ENCODE measurements at places on chromosomes 6 and 20.

GRCh38 chr6:33336495-33336894 lies 19.0 kb upstream of the ZBTB22 start:
- DNase-seq, result no peak

DNA sequence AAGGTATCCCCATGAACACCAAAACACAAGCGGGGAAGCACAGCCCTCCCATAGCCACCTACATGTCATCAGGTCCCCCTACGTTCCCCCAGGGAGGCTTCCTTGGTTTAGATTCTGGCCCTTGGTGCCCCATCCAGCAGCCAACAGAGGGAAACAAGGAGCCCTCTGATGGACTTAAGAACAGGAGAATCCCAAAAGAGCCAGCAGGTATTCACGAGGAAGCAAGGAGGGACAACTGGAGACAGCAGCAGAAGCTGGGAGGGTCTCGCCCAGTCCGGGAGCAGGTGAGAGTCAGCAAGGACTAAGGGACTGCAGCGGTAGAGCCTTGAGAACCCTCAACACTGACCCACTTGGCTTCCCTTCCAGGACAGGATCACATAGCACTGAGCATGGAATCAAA lies 58.4 kb upstream of the TOP1 start:
- DNase-seq, result no peak

DNA sequence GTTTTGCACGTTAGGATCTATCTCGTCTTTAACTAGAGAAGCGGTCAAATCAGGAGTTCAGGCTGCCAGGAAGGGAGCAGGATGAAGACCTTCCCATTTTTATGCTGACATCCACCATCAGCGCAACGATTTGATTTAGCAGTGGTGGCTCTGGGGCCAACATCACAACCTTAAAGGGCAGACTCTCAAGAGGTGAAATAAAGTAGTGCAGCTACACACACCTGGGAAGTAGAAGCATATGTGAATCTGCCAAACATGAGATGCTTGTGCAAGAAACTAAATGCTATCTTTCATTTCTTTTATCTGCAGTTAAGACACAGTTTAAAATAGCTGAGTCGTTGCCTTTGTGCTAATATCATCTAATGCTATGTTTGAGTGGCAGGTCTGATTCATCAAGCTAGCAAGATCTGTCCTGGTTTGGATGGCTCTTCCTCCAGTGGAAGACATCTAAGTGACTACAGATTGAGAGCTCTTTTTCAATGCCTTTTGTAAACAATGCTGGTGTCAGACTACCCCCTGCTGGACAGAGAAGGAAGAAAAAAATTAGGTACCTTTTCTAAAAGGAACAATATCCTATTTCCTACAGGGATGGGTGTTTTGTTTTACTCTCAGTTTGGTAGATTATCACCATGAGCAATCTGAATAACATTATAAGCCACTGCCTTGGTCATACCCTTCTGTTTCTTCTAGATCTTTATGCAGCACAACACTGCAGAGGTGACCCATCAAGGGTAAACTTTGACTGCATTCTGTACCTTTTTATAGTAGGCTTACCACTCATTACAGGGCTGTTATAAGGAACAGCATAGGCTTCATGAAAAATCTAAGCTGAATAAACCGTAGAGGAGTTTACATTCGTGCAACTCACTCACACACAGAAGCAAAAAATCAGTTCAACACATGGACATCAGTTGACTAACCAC lies 171.6 kb upstream of the FBXL4 start:
- peak; percentile 73 for DNase-seq

DNA sequence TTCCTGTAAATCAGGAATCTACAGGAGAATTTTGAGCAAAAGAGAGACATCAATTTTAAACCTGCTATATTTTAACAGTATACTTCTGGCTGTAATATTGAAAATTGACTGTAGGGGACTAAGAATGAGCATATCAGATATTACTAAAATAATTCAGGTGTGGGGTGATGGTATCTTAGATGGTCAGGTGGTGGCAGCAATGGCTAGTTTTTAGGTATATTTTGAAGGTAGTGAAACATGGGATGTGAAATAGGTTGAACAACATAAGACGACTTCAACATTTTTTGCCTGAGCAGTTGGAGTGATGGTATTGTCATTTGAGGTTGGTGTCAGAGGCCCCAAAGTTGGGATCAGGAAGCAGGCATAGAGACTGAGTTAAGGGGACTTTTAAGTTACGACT lies 32.1 kb downstream of the FAM83B start:
- DNase-seq, result peak; percentile 25

- DNase-seq, result no peak
These were observed 1202.0 kb upstream of the ADGRB3 start for GRCh38 chr6:67433124-67433523.

DNA sequence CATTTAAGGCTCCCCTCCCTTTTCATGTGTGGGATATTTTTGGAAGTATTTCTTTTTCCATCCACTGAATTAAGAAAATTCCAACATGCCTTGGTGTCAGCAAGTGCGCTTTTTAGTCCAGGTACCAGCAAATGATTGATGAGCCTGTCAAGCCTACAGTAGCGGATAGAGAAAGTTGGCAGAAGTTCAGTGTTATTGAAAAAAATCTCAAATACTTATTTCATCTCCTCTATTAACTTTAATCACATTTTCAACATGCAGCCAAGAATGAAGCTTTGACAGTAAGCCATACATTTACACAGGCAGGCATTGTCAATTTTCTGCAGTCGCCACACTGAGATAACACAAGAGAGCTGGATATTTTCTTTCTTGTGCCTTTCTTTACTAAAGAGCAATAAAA lies 50.4 kb downstream of the BLOC1S5 start:
- no peak for DNase-seq

- DNase-seq, result no peak
These were observed 2.4 kb upstream of the ZMYND8 start for GRCh38 chr20:47358672-47359529.

- no peak for DNase-seq
These were observed 7.2 kb downstream of the ACSS1 start for GRCh38 chr20:25050501-25051350.

GRCh38 chr6:15654250-15654649 lies 8.6 kb downstream of the DTNBP1 start:
- no peak for DNase-seq

DNA sequence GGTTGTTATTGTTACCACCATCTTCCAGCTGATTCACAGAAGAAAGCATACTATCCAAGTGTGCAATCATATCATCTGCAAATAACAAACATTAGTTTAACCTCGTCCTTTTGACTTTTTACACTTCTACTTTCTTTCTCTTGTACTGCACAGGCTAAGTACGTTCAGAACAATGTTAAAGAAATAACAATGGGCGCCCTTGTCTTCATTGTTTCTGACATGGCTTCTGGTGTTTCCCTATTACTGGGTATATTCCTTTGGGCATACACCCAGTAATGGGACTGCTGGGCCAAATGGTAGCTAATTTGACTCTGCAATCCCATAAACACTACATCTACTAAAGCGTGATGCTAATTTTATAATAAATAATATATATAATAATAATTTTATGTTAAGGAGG lies 146.7 kb downstream of the GJA10 start:
- DNase-seq, result no peak

GRCh38 chr6:36478051-36478526 lies 35.3 kb downstream of the KCTD20 start:
- DNase-seq, result no peak

- no peak for DNase-seq
These were observed 213.9 kb upstream of the SSTR4 start for GRCh38 chr20:22821081-22821727.

GRCh38 chr6:18148304-18149025 lies 6.4 kb downstream of the TPMT start:
- no peak for DNase-seq

DNA sequence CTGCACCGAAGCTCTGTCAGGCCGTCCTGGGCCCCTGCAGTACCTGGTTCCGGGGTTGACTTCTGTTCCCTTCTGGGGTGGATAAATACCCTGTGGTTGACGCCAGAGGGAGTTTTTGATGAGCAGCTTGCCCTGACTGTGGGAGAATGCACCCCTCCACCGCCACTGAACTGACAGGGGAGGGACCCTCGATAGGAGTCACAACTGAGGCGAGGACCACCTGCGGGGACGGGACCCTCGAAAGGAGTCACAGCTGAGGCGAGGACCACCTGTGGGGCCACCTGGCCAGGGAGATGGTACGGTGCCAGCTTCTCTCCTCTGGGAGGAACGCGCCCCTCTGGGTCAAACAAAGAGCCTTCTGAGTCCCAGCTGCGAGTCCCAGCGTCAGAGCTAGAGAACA lies 100.1 kb upstream of the FRMD1 start:
- DNase-seq, result no peak

GRCh38 chr6:63799813-63800212 lies 164.2 kb downstream of the PHF3 start:
- no peak for DNase-seq

DNA sequence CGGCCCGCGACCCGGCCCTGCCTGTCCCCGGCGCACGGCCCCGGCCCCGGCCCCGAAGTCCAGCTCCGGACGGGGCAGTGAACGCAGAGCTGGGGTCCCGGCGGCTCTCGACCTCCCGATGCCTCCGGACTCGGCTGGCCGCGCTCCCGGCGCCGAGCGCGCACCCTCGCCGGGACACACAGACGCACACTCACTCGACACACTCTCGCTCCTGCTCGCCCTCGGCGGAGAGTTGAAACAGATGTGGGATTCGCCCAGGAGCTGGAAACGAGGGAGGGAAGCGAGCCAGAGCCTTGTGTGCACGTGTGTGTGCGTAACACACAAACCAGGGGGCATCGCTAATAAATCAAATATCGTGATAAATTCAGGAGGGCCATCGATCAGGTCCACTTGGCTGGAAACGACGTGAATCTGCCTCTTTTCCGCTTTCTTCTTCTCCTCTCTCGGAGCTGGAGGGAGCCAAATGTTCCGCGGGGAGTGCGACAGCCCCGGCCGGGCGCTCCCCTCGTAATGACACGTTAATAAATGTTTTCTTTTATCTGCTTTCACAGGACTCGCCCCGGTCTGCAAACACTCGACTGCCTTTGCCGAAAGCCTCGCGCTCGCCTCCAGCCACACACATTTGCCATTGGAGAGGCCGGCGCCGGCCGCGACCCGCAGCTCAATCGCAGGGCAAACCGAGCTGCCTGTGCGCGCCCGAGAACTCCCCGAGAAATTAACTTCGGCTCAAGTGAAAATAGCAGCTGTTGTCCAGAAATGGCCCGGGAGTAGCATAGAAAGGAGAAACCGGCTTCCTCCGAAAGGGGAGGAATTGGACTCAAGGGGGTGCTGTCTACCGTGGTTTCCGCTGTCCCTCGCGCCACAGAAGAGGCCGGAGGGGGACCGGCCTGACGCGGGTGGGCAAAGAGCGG lies 828 bp upstream of the SULF2 start:
- DNase-seq, result no peak

All from NAMALWA (cell line).